H7 (cell line): ENCODE measurements at places on chromosomes 11 and 22. TPM values are rescaled to one million over a fixed set of nuclear protein-coding genes. Genes with fewer than 3 reads are reported as not detected.

- no peak for DNase-seq
These were observed 96.1 kb downstream of the MICAL2 start for GRCh38 chr11:12206529-12206928.

DNA sequence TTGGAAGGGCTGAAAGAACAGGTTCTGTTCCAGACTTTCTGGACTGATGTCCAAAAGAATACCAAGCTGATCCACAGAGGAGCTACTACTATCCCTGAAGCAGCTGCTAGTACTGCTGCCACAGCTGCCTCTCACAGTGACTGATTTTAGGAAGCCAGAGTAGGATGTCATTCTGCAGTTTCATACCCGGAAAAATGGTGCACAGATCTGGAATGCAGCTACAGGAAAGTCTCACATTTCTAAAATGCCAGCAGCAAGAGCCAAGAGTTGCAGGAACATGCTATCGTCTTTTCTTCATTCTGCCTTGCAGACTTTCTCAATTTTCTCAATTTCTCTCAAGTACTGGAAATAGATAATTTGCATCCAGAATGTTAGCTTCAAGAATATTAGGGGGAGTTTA, 19.4 kb upstream of the CCDC179 start:
- no peak for DNase-seq

DNA sequence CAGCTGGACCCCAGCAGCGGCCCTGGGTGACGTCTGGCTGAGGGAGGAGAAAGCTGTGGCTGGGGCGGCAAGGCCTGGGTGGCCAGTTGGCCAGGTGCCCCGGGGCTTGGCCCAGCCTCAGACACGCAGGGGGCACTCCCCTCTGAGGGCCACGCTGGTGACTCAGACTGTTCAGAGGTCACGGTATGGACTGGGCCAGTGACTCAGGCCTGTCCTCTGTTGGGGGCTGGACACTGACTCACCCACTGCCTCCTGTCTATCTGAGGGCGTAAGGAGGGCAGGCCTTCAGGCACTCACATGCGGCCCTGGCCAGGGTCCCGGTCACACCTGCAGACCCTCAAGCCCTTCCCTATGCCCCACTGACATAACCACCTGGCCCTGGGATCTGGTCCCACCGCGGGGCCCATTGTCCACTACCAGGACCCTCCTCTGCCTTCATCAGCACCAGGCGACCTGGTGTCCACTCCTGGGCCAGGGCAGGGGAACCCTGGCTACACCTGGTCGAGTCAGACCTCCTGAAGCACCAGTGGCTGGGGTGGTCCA, 3.7 kb upstream of the MUC5AC start:
- peak; percentile 53 for DNase-seq

DNA sequence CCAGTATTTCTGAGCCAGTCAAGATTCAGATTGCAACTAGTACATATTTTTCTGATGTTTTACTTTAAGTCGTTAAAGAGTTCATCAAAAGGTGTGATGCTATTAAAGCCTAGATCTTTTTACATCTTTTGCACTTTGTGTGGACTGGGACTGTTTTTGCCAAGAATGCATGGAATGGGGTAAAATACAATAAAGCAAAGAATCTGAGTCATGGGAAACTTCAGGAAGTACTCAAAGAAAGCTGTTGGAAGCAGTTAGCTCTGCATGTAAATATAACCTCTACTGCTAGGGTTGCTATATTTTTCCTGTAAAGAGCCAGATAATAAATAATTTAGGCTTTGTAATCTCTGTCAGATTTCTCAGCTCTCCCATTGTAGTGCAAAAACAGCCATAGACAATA, 20.9 kb downstream of the ATXN10 start:
- DNase-seq: no peak

DNA sequence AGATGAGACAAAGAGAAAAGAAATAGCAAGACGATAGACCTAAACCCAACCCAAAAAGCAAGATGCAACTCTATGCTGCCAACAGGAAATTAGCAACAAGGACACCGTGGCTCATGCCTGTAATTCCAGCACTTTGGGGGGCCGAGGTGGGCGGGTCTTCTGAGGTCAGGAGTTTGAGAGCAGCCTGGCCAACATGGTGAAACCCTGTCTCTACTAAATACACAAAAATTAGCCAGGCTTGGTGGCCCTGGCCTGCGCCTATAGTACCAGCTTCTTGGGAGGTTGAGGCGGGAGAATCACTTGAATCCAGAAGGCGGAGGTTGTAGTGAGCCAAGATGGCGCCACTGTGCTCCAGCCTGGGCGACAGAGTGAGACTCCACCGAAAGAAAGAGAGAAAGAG, 24.3 kb upstream of the IL10RA start:
- no peak for DNase-seq

GRCh38 chr11:69948256-69949141, 129.3 kb upstream of the FGF3 start:
- DNase-seq: peak; percentile 76

DNA sequence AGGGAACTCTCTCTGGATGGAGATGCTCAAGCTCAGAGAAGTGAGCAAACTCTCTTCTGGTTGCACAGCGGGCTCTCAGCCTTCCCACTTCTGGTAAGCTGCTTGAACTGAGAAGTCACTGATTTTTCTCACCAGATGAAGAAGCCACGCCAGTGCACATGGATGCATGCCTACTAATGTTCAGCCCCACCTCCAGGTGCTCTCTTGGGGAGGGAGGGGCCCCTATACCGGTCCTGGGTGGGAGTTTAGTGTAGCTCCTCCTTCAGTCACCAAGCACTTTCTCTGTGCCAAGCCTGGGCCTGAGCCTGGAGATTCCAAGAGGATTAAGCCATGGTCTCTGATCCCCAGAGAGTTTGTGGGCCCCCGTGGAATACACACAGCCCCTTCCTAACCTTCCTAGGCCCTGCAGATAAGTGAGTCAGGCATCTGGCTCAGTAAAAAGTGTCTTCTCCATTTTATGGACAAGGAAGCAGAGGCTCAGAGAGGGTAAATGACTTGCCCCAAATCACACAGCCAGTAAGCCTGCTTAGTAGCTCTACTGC, 142.2 kb downstream of the ST3GAL4 start:
- no peak for DNase-seq

DNA sequence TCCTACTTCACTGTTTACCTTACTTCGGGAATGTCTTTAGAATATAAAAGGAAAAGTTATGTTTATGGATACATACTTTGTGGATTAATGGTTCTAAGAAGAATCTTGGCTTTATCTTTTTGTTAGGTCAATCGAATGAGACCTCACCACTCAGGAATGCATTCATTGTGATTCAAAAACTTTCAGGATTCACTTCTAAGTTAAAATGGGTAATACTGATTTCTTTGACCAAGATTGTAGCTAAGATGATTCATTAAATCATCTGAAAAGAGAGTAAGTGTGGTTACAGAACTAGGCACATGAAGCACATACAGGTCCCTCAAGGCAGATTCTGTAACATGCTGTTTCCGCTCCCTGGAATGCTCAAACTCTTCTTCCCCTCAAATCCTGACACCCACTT, 716.4 kb downstream of the KCNA4 start:
- DNase-seq: no peak

DNA sequence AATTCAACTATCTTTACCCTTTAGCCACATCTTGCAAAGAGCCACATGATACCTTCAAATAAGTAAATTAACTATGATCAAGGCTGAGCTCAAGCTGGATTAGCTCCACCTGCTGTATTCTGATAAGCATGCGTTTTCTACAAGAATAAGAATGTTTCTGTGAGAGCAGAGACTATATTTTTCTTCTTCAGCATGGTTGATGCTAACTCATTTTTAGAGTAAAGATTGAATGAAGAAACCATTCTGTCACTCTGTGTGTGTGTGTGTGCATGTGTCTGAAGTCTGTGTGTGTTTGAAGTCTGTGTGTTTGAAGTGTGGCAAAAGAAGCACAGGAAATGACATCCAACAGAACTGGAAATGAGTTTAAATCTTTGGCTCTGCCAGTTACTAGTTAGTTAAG, 12.0 kb upstream of the LAYN start:
- DNase-seq: no peak

DNA sequence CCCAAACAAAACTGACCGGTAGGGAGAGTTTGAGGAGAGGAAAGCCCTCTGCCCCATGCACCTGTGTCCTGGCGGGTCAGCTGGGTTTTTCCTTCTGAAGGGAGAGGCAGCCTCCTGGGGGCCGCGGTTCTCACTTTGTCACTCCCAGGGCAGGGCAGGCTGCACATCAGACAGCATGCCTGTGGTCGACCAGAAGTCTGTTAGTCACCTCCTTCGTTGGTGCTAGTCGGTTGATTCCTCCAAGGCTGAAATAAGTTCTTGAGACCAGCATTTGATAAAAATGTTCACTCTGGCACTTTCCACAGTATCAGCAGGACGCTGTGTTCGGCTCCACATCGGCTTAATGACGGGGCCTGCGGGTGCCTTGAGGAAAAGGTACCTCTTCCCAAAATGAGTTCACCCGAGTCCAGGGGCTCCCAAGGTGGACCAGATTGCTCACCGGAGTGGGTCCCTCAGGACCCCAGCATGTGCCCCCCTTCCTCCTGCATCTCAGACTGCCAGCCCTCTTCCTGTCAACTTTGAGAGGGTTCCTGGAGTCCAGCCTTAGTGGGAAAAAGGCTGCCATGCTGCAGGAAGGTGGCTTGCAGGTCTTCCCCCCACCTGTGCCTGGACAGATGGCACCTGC, 373.7 kb upstream of the B3GAT1 start:
- DNase-seq: no peak

- peak; percentile 97 for DNase-seq
These were observed 12.3 kb downstream of the STARD10 start for GRCh38 chr11:72781313-72782080.

DNA sequence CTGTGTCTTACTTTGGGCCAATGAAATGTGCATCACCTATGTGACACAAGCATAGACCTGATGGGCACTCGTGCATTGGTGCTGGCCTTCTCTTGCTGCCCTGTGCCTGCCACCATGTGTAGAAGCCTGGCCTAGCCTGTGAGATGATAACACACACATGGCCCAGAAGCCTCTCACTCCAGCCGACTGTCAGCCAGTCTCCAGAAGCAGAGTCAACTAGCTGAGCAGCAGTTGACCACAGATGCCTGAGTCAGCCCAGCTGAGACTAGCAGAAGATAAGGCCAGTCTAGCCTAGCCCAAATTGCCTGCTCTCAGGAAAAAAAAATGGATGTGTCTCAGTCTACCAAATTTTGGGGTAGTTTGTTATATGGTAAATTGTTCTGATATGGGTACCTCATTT, 46.2 kb downstream of the CSNK2A3 start:
- DNase-seq: no peak

DNA sequence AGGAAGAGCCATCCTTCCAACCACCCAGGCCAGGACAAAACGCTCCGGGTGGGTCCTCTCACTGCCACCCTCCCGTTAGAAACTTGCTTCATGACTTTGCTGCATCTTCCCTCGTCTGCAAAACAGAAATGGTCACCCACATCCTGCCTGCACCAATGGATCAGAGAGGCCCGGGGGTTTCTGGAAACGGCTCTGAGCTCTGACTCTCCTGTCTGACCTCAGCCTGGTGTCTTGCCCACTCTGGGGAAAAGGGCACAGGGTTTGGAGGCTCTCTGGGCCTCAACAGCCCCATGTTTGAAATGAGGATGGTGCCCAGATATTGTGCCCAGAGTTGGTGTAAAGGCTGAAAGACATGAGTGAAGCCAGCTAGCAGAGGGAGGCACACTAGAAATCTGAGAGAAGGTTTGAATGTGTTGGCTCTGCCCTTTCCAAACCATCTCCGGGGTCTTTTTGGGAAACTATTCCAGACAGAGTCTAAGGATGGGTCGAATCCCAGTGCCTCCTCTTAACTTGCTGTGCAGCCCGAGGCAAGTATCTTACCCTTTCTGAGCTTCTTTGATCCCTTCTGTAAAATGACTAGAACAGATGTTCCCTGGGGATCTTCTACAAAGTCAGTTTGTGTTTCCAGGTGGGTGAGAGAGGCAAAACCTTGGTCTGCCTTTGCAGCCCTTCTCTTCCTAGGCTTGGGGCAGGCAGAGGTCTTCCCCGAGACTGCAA, 2.1 kb downstream of the CRYBB3 start:
- no peak for DNase-seq

DNA sequence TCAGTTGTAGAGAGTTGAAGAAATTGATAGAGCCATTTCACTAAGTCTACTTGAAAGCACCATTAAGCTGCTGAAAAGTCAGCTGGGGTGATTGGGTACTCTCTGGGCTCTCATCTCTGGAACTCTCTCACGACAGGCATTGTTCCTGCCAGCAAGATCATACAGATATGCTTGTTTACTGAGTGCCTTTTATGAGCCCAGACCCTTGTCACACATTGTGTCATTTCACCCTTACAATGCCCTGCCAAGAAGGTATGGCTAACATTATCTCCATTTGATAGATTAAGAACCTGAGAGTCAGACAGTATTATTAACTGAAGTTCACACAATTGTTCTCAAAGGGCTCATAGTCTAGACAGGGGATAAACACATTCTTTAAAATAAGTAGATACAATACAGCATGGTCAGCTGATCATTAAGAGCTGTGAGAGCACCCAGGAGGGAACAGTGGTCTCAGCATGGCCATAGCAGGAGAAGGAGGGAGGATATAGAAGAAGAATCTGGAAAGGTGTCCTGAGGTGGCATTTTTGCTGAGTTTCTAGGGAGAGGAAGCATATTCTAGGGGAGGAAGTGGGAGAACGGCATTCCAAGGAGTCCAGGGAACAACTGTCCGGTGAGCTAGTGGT, 580.5 kb downstream of the INSC start:
- no peak for DNase-seq

DNA sequence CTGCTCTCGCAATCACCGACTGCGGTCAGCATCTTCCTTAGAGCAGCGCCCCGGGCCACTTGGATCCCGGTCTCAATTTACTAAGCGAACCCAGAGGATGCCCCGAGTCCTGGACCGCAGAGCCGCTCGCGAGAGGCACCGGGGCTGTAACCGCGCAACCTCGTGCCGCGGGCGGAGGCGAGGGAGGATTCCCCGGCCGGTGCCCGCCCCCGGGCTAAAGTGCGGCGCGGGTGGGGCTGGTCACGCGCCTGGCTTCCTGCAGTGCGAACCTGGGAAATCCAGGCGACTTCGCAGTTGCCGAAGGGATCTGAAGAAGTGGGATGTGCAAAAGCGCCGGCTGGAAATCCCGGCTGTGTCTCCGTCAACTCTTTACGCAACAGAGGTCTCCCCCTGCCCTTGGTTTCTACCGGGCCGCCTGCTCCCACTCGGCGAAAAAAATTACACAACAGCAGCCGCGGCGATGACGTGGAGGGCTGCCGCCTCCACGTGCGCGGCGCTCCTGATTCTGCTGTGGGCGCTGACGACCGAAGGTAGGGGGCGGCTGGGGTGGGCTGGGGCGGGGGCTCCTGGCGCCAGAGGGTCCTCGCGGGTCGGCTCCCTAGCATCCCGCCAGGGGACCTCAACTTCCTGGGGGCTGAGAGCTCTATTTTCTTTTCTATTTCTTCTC, at the start of gene NCR3LG1:
TSS of gene NCR3LG1 (plus strand) at position 291 of the 667 bp plus-strand sequence. CDS start at position 461, 170 bp downstream.
- peak; percentile 78 for DNase-seq

DNA sequence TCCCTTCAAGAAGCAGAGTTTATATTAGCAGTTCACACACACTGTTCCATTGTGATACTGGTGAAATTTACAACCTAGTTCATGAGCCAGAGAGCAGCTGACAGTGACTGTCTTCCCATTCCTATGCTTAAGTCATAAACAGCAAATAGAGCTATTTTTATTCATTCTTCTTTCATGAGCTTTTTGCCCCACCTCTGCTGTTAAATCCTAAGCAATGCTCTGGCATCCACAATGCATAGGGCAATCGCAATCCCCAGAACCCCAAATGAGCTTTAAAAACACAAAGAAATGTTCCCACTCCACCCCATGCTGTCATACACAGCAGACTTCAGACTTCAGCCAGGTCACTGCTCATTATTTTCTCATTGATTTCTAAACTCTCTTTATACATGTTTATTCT, 307.5 kb downstream of the ETS1 start:
- DNase-seq: no peak

The CACNA1I gene
- 0.31 and 0.55 TPM in 2 replicates for total RNA-seq

The AMOTL1 gene
- total RNA-seq: 18.0 and 20.7 TPM in 2 replicates

The USH1C gene
- 0.55 and 0.81 TPM in 2 replicates for total RNA-seq

The FGF19 gene
- total RNA-seq: 36.7 and 42.8 TPM in 2 replicates

The CCDC87 gene
- 0.52 and 0.67 TPM in 2 replicates for total RNA-seq

The JHY gene
- total RNA-seq: 1.4 and 2.4 TPM in 2 replicates
